Erythroblast (primary cell): ENCODE measurements at places on chromosomes 3 and 15.

- DNase-seq, result no peak
Measured at GRCh38 chr3:67601385-67601784, 53.0 kb downstream of the SUCLG2 start.

DNA sequence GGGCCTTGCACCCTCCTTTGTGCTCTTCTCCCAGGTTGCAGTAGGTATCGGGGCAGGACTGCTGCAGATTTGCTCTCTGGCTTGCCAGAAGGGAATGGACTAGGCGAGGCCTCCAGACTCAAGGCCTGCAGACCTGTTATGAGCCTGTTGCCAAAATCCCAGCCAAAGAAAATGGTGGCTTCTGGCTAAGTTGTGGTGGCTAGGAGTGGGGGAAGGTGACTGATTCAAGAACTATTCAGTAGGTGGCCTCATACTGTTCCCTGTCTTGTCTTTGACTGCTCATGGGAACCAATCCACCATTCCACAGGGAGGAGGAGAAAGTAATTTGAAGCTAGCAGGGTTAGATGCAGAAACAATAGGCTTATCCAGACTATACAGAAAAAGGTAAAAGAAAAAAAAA is 380.4 kb upstream of the PROK2 start:
- no peak for DNase-seq

DNA sequence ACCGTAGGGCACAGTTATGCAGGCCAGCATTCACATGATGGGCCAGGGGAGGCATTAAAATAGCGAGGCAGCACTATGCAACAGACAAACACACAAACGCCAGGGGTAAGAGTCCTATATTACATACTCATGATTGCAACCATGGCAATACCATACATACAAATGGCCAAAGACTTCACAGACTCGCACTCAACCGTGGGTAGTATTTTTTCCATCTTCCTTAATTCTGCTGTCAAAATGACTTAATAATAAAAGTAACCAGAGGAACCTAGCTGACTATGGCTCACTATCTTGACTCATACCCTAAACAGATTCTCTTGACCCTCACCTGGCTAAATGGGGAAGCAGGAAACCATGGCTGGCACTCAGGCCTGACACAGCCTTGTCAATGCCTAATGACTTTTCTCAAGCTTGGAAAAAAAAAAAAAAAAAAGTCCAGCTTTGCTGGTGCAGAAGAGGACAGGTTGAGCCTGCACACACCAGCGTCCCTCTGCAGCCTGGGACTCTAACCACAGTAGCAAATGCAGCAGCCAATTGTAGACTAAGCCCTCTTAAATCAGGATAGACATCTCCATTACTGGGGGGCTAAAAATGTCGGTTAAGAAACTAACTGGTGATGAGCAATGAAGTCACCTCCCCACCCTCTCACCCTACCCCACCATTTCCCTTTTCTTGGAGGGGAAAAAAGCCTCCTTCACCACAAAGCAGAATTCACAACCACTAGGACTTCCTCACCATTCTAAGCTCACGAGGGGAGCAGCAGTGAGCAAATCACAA is 23.1 kb downstream of the CCDC12 start:
- no peak for DNase-seq

- no peak for DNase-seq
Measured at GRCh38 chr15:23629234-23629805, 18.3 kb downstream of the MAGEL2 start.

DNA sequence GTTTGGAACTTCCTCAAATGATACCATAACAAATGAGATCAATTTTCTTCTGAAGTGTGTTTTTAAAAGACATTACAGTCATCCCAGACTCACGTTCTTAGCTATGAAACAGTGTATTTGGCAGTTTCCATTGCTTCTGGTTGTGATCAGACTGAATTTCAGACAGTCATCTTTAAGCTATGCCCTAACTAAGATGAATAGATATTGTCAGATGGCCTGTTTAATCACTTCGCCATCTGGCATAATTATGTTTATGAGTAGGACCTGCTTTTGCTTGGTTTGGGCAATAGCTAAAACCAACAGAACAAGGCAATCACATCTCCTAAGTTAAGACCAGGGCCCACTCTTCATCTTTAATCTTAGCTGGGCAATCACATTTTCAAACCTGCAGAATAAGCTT is 313.1 kb downstream of the SV2B start:
- no peak for DNase-seq

DNA sequence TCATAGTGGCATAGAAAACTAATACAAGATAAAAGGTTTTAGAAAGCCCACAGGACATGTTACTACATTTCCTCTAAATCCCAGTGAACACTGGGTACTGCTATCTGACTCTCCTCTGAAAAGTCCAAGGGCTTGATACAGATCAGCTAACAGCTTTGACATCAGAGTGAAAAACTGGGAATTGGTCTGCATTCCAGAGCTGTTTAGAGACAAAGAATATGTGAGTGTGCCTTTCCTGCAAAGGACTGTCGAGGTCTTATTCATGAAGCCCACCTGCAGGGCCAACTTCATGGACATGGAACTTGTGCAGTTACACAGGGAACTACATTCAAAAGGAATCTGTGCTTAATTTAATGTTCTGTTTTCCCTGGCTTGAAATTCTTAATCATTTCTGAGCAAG is 5.2 kb upstream of the TMCO5A start:
- no peak for DNase-seq

- DNase-seq, result no peak
Measured at GRCh38 chr3:139299261-139300132, 44.3 kb upstream of the MRPS22 start.

GRCh38 chr3:100708644-100708988 is 678 bp upstream of the TFG start:
- DNase-seq, result no peak

DNA sequence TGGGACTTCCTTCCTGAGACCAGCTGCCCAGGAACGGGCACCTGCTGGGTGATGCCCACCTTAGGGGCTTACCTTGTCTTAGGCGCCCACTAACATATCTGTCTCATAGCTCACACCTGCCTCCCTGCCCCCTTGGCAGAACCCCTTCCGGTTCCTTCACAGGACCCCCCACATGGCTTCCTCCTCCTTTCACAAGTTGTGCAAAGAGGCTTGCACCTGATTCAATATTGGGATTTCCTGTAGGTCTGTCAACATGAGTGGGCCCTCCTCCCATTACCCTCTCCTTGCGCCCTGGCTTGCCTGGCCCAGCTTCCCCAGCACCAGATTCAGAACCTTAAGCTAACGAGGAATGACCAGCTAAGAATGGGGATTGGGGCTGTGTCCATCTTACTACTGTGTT is 633 bp downstream of the THPO start:
- DNase-seq, result no peak

DNA sequence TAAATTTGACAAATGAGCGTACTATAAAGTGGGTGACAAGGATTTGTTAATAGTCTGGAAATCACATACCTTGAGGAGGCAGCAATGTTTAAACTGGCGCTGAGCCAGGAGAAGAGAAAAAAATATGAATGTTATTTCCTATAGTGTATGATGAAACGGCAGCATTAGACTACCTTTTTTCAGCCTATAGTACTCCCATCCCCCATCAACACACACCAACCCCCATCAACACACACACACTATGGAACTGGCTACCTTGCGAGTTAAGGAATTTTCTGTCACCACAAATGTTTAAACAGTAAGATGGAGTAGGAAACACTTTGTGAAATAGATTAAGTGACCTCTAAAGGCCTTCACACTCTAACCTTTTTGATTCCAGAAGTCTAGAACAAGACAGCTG is 46.8 kb upstream of the ZCWPW2 start:
- no peak for DNase-seq

GRCh38 chr3:112579232-112579631 is 17.4 kb downstream of the SLC35A5 start:
- no peak for DNase-seq

- no peak for DNase-seq
Measured at GRCh38 chr15:70768257-70768883, 5.0 kb upstream of the UACA start.

DNA sequence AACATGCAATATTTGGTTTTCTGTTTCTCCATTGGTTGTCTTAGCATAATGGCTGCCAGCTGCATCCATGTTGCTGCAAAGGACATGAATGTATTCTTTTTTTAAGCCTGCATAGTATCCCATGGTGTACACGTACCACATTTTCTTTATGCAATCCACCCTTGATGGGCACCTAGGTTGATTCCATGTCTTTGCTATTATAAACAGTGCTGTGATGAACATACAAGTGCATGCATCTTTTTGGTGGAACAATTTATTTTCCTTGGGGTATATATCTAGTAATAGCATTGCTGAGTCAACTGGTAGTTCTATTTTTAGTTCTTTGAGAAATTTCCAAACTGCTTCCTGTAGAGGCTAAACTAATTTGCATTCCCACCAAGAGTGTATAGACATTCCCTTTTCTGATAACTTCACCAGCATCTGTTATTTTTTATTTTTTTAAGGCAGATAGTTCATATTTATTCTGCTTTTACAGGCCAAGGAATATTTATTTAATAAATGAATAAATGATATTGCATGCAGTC is 62.4 kb upstream of the NPHP3 start:
- DNase-seq, result no peak

DNA sequence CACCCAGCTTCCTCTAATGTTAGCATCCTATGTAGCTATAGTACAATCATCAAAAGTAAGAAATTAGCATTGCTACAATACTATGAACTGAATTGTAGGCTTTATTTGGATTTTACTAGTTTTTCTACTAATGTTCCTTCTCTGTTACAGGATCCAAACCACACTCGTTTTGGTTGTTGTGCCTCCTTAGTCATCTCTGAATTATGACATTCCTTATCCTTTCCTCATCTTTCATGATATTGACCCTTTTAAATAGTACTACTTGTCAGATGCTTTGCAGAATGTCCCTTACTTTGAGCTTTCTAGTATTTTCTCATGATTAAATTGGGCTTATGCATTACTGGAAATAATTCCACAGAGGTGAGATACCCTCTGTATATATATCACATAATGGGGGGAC is 265.4 kb downstream of the VPS13C start:
- no peak for DNase-seq

- DNase-seq, result peak; percentile 40
Measured at GRCh38 chr3:171614318-171614921, 154.2 kb upstream of the TNIK start.

DNA sequence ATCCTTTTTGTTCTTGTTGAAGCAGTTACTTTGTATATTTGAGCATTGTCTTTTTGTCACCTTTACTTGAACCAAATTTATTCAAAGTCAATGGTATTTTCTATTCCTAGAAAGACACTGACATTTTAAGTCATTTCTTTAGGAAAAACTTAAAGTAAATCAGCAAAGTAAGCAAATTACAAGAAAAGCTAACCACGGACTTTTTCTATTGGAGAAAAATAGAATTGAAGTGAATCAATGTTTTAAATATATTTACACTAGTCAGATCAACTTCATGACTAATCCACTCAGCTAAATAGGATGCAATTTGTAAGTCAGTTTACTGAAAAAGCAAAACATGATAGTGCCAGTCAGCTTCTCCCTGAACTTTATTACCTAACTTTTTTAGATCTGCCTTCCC is 733.8 kb upstream of the ALCAM start:
- DNase-seq, result no peak

GRCh38 chr15:40845036-40845435 is 1.2 kb downstream of the SPINT1 start:
- DNase-seq, result no peak

DNA sequence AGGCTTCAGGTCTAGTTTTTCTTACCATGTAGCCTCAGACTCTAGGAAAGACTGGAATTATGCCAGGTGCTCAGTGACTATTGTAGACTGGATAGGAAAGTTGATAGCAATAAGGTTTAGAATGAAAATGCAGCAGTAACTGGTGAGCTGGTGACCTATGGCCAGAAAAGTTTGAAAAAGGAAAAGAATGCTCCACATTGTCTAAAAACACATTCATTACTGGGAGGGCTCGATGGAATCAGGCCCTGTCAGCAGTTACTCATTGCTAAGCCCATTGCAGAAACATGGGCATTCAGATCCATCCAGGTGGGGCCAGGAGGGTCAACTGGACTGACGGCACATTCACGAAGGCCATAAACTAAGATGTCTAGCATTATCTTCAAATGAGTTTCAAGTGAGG is 8.7 kb upstream of the MBNL1 start:
- DNase-seq, result no peak

DNA sequence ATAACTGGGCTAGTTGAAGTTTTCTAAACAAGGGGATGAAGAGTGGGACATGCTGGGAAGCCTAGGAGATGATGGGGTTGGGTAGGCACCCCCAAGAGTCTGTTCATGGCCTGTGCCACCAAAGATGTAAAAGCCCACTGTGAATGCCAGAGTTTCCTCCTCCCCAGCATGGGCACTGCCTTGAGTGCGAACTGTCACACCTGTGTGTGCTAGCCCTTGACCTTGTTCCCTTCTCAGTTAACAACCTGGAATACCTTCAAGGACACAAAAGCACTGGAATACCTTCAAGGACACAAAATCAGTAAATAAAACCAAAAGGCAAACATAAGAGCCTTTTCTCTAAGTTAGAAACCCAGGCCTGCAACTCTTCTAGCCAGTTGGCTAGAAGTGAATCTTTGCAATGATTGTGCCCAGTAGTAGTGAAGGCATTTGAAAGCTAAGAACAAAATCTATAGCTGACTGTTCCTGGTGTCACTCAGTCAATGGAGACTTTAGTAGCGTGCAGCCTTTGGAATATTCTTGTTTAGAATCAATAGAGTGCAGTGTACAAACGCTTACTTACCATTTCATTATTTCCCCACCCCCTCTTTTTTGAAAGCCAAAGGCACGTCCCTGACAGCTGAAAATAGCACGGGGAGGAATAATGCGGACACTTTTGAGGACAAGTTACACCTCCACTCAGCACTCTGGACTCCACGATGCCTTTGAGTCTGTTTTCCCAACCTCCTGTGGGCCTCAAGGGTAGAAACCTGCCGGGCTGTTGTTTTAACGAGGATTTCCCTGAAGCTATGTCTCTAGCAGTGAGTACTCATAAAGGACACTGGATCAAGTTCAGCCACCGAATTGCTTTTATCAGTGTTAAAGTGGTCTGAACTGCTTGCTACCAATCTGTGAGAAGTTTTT is 24.2 kb downstream of the PSMD6 start:
- DNase-seq, result no peak

GRCh38 chr15:62165793-62166375 is 799 bp upstream of the C2CD4B start:
- DNase-seq, result no peak

GRCh38 chr3:62229908-62230307 is 143.4 kb downstream of the FEZF2 start:
- no peak for DNase-seq

GRCh38 chr15:78875107-78875914 is 2.6 kb downstream of the MORF4L1 start:
- DNase-seq, result peak; percentile 15

DNA sequence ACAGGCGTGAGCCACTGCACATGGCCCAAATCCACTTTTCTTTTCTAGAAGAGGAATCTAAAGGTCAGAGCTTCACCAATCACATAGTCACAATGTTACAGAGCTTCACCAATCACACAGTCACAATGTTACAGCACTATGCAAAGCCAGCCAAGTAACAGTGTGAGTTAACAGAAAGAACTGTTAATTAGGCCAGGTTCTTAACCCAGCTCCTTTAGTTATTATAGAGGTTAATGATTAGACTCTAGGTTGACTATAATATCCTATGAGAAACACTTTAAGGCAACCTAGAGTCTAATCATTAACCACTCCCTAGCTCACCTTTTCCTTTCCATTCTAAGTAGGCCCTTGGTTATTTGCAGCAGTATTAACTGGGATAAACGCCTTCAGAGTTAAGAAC is 54.0 kb downstream of the TASOR start:
- DNase-seq, result no peak

GRCh38 chr3:172676196-172676922 is 34.5 kb downstream of the NCEH1 start:
- no peak for DNase-seq
